ENCODE measurements at places on chromosomes 6 and 20.

DNA sequence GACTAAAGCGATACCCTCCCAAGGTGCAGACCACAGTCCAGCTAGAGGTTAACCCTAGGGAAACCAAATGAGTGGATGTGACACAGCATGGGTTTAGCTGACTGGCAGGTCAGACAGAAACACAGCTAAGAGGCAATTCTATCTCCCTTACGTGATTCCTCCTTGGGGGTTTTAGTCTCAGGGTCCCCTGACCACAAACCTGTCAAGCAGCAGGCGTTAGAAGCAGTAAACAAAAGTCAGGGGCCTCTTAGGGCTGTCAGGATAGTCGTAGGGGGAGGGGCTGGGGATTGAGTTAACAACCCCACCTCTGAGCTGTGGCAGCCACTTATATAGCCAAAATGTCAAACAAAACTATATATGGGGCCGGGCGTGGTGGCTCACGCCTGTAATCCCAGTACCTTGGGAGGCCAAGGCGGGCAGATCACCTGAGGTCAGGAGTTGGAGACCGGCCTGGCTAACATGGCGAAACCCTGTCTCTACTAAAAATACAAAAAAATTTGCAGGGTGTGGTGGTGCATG is 13.6 kb downstream of the KCNK5 start:
- DNase-seq, result no peak

DNA sequence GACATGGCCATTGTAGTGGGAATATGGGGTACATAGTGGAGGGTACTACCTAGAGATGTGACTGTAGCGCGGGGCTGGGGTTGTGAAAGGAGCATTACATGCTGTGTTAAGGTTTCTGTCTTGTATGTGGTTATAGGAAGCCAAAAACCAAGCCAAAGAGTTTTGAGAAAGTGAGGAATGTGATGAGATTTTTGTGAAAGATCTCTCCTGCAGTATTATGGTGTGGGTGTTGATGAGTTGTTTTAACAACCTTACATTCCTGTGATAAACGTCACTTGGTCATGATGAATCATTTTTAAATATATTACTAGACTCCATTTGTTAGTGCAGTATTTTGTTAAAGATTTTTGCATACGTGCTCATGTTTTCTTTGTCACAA is 48.9 kb downstream of the ZFAND3 start:
- no peak for DNase-seq

- DNase-seq, result no peak
Observed at GRCh38 chr6:105753207-105753606, 332.9 kb upstream of the PRDM1 start.

DNA sequence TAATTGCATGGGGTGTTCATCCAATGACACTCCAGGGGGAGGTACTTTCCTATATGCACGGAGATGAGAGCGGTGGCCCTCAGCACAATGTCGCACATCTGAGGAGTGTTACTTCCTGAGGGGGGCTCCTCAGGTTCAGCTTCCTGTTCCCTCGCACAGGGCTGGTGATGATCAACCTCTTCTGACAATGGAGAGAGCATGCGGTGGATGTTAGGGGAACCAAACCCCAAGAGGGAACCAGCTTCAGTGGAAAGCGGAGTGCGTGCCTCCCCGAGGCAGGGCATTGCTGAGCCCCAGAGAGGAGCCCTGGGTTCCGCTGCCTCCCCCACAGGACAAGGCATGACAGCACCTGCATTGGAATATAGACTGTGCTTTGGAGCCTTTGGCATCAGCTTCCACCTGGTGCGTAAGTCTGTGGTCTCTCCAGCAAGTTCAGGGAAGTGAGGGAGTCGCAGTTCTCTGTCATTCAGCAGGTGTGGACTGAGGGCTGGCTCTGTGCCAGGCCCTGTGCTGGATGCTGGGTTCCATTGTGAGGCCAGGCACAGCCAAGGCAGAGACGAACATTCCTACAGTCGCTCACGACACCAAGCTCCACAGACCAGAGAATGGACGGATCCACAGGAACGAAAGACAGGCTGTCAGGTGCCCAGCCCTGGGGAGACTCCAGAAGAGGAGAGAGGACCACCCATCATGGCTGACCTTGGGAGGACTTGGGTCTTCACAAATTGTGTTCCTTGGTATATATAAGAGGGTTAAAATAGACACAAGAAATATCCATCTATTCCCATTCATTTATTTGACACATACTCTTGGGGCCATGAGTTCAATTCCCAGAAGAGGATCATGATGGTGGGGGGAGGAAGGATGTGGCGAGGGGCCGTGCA is 3.9 kb upstream of the ZNF831 start:
- no peak for DNase-seq

DNA sequence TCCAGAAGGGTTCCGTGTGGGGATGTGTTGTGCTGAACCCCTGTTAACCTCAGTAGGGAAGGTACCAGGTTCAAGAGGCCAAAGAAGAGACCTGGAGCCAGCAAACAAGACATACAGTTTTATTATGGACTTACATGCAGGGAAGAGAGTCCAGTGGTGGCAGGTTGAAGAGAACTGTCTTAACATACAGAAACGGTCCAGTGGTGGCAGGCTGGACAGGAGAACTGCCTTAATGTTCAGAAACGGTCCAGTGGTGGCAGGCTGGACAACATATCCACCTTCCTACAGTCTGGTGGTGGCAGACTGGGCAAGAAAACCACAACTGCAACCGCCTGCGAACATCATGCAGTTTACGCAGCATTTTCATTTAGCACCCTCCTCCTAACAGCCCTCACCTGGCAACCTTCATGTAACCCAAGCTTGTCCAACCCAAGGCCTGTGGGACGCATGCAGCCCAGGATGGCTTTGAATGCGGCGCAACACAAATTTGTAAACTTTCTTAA is 75.9 kb downstream of the PHACTR3 start:
- DNase-seq, result no peak

- DNase-seq, result no peak
Observed at GRCh38 chr6:14286144-14286543, 168.6 kb downstream of the CD83 start.

DNA sequence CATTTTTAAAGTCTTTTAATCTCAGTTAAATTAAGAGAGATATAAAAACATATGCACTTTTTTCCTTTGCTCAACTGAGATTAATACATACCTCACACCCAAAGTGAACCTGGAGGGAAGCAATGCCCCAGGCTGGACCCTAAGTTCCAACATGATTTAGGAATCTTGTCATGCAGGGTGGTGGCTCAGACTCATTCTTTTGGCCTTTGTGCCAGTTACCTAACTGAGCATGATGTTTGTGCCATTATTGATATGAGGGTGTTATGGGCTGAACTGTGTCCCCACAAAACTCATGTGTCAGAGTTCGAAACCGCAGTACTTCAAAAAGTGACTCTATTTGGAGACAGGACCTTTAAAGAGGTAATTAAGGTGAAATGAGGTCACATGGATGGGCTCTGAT is 188.0 kb downstream of the ARHGAP18 start:
- DNase-seq, result no peak

DNA sequence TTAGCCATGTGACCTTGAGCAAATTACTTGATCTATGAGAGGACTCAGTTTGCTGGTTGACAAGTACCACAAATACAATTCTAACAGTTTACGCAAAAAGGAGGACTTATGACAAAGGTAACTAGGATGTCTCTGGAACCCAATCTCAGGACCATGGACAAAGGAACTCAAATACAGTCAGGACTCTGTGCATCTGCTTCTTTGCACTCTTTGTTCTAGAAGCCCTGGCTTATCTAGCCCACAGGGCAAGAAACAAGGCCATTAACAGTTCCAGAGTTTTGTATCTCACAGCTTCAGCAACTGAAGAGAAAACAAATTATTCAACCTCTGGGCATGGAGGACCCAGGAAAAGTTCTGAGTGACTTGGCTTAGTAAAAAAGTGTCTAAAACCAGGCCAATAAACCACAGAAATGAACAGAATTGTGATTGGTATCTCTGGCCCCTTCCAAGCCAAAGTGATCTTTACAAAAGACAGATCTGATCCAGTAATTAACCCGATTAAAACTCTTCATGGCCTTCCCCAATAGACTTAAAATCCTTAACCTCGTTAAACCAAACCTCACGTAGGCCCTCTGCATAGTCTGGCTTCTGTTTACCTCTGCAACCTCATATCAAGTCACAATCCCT is 5.9 kb downstream of the WASF1 start:
- DNase-seq, result no peak

GRCh38 chr20:52252664-52253063 is 61.1 kb upstream of the ZFP64 start:
- DNase-seq, result no peak

GRCh38 chr20:21063276-21063675 is 42.9 kb downstream of the LINC00237 start:
- DNase-seq, result no peak

- DNase-seq, result peak; percentile 13
Observed at GRCh38 chr20:48620507-48621375, 207.1 kb downstream of the PREX1 start.

DNA sequence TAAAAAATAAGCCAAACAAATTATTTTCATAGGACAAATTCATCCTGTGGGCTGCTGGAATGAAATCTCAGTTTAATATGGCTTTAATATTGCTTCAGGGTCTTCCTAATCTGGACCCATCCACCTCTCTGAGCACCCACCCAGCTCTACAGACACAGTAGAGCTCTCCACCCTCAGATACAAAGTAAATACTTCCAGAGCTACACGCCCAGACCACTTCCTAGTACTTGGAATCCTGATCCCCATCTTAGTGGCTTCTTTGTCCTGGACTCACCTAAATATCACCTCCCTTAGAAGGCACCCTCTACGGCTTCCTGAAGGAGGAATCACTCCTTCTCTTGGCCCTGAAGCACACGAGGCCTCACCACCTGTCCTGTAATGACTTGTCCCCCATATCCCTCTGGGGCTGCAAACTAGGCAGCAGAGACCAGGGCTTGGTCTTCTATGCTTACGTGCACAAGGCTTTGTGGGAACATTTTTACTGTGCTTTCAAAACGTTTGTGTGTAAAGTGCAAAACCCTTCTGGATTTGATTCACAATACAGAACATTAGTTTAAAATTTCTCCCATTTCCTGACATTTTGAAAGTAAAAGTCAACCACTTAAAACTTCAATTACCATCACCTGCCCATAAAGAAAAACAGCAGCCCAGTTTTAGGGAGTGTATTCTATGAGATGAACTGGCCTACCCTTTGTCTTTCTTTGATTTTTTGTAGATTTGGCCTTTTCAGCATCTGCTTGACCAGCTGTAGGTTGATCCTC is 2.4 kb downstream of the CTCFL start:
- no peak for DNase-seq

GRCh38 chr6:10084111-10084986 is 330.5 kb downstream of the TFAP2A start:
- no peak for DNase-seq

DNA sequence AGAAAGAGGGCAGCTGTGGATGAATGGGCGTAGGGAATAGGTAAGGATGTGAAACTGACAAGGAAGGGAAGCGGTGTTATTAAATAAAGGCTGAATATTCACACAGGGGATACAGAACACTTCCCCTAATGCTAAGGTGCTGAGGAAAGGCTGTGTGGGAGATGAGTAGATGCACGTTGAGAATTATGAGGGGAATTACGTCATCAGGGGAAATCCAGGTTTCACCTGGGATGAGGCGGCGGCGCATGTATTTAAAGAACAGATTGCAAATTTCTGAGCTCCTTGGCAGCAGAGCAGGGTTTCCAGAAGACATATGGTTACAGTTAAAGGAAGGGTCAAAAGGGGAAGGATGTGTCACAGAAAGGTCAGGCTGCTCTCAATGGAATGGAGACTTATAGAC is 28.7 kb upstream of the EDN1 start:
- DNase-seq, result no peak

DNA sequence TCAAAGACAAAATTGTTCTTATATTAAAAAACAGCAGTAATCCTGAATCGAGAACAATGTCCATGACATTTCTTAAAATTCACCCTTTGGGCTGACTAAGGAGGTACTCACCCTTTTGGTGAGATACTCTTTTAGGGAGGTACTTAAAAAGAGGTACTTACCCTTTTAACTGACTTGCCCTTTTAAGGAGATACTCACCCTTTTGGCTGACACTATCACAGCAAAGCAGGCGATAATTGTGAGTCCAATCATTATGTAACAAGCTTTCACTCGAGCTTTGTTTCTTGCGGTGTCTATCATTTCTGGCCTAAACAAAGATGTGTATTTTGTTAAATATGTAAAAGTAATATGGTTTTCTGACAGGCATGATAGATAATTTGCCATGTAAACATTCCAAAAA is 3.7 kb downstream of the FAM162B start:
- no peak for DNase-seq

DNA sequence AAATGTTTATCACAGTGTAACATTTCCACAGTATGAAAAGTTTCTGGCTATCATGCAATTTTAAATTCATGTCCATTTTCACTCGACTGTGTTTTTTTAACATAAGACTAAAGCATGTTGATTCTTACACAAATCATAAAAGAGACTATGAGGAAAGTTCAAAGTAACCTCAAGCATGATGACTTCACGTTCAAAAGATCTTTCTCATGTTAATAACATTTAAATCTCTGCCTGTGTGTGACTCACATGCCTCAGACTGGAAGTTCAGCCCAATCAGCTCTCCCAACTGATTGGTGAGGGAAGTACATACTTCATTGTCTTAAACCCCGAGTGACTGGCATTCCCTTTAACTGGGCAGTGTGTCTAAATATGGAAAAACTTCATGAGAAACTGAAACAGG is 37.4 kb downstream of the ATXN1 start:
- no peak for DNase-seq

- DNase-seq, result no peak
Observed at GRCh38 chr20:53163486-53163885, 191.3 kb downstream of the TSHZ2 start.

DNA sequence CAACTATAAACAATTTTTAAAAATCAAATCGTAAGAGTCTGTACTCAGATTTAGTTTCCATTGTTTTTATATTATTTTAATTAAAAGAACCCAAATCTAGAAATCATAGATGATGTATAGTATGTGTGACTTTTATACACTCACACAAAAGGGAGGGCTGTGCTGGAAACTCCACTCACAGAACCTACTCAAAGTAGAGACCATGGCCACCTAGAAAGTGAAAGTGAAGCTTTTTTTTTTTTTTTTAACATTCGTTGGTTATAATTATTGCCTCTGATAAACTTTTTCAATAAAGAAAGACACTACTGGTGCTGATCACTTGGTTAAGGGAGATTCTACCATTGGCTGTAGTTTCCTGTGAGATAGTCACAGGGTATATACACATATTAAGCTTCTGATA is 37.9 kb upstream of the PRL start:
- DNase-seq, result no peak

DNA sequence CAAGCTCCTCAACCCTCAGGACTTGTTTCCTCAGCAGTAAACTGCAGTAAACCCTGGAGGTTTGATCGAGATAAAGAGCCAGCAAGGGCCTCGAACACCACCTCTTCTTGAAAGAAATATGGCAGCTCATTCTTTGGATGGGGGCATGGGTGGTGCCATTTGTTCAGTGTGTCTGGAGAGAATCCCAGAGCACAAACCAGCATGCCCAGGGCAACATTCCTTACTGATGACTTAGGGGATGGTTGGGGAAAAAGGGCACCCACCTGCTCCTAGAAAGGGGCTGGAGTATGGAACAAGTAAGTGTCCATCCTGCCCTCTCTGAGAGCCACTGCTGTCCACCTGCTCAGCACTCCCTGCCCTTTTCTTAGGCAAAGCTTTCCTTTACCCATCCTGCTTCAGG is 31.3 kb upstream of the ZFAND3 start:
- DNase-seq, result no peak

GRCh38 chr6:1388630-1389368 is 577 bp upstream of the FOXF2 start:
- no peak for DNase-seq

GRCh38 chr6:110063594-110064263 is 85.6 kb downstream of the GPR6 start:
- DNase-seq, result no peak

Measured in GM12864 (cell line).